NCI-H524 treated with DMSO at 0.1 percent for 48 hours (cell line): ENCODE measurements at places on chromosomes 16 and 17.

GRCh38 chr16:19919142-19919541 lies 34.5 kb upstream of the GPRC5B start:
- DNase-seq, result no peak

DNA sequence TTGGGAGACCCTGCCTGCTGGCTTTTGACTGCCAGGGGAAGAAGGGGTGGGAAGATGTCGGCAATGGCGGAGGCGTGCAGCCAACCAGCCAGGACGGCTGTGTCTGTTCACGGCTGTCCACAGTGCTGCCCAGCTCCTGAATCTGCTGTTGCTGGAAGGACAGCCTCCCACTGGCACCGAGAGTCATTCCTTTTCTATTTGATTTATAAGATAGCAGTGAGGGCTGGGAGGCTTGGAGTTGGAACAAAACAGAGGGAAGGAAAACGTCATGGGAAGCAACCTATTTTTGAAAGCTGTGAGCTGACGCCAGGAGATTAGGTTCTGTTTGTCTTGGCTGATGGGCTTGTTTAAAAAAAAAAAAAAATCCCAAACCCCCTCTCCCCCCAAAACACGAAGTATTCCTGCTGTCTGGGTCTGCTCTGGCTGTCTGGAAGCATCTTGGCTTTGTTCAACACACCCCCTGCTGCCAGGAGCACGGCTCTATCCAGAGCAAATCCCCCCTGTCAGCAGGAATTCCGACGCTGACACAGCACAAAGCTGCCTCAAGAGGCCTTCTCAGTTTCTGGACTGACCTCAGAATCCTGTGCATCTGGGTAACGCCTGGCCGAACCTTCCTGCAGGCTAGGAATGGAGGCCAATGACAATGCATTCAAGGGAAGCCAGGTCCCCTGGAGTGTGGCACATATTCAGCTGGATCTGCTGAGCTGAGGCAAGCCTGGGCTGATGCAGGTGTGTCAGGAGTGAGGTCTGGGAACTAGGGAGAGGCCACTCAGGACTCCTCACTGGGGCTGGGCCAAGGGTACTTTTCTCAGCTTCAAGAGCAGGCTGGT lies 41.0 kb upstream of the SREBF1 start:
- no peak for DNase-seq

- DNase-seq, result peak; percentile 24
Measured at GRCh38 chr16:81745704-81746558, 33.2 kb upstream of the PLCG2 start.

DNA sequence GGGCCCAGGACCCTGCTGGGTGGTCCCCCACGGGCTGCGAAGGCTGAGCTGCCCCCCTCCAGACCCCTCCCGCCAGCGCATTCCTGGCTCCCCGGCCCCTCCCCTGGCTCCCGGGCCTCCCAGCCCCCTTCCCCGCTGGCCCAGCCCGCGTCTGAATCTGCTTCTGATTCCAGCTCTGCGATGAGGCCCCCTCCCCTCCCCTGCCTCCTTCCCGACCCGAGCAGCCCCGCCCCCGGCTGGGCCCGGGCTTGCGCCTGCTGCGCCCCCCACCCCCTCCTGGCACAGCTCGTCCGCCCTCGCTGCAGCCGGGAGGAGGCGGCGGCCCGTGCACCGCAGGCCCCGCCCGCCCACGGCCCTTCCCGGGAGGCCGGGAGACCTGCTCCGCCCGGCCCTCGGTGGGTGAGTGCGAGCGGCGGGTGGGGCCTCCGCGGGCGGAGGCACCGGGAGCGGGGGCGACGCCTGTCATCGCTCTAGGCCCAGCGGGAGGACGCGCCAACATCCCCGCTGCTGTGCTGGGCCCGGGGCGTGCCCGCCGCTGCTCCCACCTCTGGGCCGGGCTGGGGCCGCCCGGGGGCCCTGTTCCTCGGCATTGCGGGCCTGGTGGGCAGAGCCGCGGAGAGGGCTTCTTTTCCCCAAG lies at the start of gene NTN3:
Gene NTN3, plus strand, starts transcription at position 282 of the 637 bp plus-strand sequence. CDS start 405 bp downstream, outside the sequence.
- DNase-seq, result peak; percentile 83

DNA sequence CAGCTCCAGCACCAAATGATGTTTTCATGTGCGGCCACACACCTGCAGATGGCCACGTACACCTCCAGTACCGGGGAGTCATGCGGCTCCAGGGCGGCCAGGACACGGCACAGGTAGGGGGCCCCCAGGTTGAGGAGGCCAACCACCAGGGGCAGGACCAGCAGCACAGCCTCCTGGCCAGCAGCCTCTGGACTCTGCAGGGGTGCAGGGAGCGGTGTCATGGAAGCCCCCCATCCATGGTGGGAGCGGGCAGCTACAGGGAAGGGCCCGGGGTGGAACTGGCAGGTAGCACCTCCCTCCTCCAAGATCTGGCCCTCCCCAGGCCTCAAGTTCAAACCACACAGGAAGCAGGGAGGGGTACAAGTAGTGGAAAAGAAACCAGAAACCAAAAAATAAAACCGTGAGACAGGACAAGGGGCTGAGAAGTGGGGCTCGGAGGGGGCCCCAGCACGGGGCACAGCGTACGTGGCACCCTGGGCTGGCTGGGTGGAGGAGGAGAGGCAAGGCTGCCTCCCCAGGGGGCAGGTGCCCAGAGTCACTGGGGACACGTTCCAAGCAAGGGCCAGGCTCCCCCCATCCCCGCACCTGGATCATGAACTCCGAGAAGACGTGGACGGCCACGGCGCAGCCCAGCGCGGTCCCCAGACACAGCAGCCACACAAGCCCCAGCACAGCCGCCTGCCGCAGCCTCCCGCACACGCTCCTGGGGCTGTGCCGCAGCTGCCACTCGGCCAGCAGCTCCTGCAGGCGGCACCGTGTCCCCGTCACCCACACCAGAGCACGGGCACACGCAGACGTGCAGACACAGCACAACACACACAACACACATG lies 7.4 kb downstream of the TMC6 start:
- no peak for DNase-seq

DNA sequence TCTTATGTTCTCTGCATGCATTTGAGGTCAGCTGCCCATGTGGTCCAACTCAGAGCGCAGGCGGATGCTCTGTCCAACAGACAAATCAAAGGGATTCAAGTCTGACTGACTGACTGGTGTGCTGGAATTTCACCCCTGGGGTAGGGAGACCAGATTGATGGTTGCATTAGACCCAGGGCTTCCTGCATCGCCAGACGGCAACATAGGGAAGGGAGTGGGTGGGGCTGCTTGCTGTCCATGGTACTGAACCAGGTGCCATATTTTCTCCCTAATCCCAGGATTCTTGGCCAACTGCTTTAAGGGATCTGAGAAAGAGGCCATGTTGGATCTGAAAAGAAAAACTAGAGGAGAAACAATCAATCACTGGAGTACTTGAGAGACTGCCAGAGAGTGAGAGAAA lies 332.0 kb downstream of the XYLT1 start:
- no peak for DNase-seq

DNA sequence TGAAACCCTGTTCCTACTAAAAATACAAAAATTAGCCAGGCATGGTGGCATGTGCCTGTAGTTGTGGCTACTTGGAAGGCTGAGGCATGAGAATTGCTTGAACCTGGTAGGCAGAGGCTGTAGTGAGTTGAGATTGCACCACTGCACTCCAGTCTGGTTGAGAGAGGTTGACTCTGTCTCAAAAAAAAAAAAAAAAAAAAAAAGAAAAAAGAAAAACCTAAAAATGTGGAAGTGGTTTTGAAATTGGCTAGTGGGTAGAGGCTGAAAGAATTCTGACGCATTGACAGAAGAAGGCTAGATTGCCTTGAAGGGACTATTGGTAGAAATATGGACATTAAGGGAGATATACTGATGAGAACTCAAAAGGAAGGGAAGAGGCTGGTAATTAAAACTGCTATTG lies 33.6 kb upstream of the CPPED1 start:
- no peak for DNase-seq

DNA sequence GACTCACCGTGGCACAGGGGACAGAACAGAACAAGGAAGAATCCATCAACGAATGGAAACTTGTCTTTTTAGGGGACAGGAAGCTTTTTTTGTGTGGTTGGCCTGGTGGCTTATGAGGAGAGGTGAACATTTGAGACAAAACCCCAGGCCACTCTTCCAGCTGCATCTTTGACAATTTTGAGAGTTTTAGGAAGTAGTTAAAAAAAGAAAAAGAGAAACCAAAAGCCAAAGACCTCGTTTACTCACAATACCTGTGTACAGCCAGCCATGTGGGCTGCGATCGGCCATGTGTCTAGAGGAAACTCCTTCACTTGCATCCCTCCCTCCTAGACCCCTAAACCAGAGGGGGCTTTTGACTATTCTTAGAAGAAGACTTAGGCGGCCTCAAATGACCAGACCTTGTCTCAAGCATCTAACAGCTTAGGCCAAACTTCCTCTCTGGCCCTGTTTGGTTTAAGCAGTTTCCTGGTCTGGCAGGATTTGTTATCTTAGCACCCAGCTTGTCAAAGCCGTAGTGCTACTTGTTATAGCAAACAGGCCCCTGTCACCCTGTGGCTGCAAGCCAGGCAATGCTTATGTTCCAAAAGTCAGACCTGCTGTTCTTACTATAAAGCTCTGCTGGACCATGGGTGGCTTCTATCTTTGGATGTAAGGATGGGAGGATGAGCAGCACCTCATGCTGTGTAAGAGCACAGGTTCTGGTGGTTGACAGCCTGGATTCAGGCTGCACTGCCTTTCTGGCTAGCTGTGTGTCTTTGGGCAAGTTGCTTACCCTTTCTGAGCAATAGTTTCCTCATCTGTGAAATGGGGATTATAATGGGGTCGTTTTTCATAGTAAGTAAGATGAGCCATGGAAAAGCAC lies 17.7 kb downstream of the KSR1 start:
- DNase-seq, result no peak

GRCh38 chr17:34275881-34276280 lies 5.9 kb downstream of the CCL7 start:
- DNase-seq, result no peak

DNA sequence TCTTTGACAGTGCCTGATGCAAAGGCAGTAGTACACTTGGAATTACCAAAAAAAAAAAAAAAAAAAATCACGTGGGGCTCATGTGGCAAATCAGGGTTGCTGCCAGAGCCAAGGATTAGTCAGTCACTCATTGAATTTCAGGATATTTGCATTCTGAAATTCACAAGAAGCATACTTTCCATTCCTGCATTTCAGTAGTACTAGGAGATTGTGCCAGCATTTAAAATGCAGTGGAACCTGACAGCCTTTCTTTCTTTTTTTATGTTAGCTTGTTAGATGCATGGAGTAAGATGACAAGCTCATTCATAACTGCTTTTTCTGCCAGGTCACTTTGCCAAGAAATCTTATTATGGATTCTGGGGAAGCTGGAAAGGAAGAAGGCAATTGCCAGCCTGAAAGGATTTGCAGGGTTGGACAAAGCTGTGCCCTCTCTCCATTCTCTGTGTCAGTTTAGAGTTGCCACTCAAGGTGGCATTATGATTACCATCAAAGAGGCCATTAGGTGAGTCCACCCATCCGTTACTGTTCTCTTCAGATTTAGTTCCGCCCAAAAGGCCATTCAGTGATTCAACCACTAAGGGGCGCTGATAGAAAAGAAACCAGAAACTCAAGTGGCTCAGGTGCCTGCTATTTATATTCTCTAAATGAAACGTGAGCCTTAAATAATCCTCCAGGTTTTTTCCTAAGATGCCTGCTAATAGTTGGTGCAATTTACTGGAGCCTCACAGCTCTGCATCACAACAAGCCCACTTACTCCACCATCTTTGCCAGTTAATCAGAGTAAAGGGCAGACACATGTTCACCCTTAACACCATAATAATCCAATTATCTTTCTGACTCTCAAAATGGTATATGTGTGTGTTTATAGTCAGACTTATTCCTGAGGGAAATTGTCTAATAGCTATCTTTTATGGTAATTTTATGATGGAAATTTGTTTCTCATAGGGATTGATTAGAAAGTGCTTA lies 59.0 kb downstream of the TANGO6 start:
- peak; percentile 99 for DNase-seq

GRCh38 chr16:53571763-53572162 lies 68.8 kb upstream of the AKTIP start:
- no peak for DNase-seq

DNA sequence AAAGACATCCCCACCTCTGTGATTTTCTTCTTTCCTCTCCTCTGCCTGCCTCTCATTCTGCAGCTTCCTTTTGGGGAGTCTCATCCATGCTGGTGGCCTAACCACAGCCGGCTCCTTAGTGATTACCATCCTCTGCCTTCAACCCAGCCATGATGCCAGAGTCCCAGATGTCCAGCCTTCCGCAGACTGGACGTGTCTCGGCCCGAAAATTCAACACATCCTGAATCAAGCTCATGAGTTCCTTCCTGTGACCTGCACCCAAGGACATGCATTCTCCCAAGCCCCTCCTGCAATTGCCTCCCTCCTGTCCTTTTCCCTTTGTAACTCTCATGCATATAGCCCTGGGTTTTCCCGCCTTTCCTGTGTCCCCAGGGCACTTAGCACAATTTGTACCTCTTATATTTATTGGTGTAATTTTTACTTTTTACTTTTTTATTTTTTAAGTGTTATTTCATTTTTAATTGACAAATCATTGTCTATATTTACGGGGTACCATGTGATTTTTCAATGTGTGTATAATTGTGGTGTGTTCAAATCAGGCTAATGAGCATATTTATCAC lies 1.2 kb upstream of the SLC13A5 start:
- DNase-seq, result no peak

GRCh38 chr17:37050920-37051319 lies 102.2 kb downstream of the AATF start:
- DNase-seq, result no peak

DNA sequence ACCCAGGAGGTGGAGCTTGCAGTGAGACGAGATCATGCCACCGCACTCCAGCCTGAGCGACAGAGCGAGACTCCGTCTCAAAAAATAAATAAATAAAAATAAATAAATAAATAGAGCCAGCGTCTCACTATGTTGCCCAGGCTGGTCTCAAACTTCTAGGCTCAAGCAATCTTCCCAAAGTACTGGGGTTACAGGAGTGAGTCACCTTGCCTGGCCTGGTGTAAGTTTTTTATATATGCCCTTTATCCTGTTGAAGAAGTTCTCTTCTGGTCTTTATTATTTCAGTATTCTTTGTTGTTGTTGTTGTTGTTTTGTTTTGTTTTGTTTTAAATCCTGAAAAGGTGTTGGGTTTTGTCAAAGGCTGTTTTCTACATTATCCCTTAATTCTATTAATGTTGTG lies 30.1 kb upstream of the ABCC1 start:
- DNase-seq, result no peak

- no peak for DNase-seq
Measured at GRCh38 chr16:65213866-65214595, 92.2 kb upstream of the CDH11 start.

GRCh38 chr17:58176200-58176599 lies 9.4 kb downstream of the OR4D2 start:
- DNase-seq, result no peak
